ENCODE measurements at places on chromosomes 6 and 20.

DNA sequence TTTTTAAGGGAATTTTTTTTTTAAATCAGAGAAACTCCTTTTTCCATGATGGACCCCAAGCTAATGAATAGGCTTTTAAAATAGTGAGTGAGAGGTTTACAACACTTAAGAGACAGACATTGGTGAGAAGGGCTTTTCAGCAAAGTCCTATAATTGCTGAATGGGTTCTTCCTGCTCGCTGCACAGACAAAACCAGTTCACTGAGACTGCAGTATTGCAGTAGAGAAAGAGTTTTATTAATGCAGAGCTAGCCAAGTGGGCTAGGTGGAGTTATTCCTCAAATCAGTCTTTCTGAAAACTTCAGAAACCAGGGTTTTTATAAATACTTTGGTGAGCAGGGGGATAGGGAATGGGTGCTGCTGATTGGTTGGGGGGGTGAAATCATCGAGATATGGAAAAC lies 3.2 kb upstream of the SLC2A10 start:
- no peak for DNase-seq

GRCh38 chr20:30949761-30950160 lies 307.7 kb upstream of the DEFB115 start:
- no peak for DNase-seq

DNA sequence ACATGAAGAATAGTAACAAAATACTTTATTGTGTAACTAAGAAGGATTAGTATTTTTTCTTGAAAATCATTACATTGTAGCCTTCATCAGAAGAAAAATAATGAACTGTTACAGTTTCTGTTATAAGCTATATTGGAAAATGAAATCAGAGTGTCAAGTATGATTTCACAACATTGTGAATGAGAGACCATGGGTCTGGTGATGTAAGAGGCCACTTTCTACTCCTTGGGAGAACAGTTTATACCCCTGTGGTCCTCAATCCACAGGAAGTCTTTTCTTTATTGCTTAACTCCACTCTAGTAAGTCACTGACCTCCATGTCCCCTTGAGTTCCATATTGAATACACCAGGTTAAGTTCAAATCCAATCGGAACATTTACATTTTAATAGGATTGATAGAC lies 218.7 kb upstream of the FERMT1 start:
- no peak for DNase-seq

DNA sequence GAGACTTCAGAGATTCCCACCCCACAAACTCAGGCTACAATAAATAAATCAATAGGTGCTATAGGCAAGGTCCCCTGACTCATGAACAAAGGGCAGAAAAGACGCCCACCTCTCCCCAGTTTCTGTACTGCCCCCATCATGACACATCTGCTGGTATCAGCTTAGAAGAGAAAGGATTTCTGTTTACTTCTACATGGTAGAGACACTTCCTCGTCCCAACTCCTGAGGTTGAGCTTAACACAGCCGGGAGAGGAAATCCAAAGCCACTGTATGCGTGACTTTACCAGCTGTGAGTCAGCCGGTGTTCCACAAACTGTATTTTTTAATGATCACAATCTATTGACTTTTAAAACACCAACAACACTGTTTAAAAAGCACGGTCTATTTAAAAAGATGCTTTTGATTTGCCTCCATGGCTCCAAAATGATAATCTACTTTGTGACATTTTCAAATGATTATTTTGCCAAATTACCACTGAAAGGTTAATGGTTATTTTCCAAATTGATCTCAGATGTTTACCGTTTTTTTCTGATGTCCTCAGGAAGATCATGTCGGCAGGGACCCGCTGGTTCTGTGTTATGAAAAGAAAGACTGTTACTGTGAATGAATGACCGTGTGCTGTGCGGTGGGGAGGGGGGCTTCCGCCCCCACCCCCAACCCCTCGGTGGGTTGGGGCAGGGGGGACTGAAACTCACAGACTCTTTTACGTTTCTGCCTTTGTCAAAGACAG lies 72.5 kb downstream of the ATP9A start:
- DNase-seq = no peak

GRCh38 chr6:120077489-120077888 lies 727.9 kb upstream of the MAN1A1 start:
- no peak for DNase-seq

GRCh38 chr6:25083784-25084507 lies 148.2 kb upstream of the RIPOR2 start:
- no peak for DNase-seq

- DNase-seq = no peak
Measured at GRCh38 chr20:51244466-51244865, 221.6 kb upstream of the KCNG1 start.

GRCh38 chr6:15457121-15457650 lies 205.6 kb downstream of the DTNBP1 start:
- no peak for DNase-seq

DNA sequence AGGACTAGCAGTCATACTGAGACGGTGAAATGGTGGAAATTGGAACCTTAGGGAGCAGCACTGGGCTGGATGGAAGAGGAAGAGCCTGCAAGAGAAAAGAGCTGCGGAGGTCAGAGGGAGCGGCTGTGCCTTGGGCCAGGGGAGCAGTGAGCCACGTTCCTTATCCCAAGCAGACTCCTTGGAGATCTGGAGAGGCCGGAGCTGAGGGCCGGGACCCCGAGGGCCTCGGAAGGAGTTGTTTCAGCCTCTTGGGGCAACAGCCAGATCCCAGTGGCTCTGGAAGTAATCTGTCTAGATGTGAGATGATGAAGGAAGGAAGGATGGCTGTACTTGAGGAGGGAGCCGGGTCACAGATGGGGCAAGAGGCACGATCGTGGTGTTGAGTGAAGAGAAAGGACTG lies 16.1 kb downstream of the PCMTD2 start:
- DNase-seq = no peak

DNA sequence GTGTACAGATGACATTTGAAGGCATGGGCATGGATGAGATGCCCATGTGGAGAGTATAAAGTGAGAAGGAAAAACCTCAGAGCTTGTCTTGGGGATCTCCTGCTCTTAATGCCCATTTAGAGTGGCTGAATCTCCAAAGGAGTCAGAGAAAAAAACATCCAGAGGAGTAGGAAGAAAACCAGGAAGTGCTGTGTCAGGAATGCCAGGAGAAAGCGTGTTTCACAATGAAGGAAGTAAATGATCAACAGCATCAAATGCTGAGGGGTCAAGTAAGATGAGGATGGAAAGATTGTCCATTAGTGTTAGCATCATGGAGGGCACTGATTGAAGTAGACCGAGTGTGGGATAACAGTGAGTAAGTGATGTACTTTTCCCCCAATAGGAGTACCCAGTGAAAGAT lies 56.1 kb downstream of the FIG4 start:
- DNase-seq = no peak

GRCh38 chr6:118168421-118168820 lies 261.4 kb downstream of the SLC35F1 start:
- DNase-seq = no peak

- no peak for DNase-seq
Measured at GRCh38 chr6:39281312-39281980, 32.8 kb downstream of the KCNK17 start.

DNA sequence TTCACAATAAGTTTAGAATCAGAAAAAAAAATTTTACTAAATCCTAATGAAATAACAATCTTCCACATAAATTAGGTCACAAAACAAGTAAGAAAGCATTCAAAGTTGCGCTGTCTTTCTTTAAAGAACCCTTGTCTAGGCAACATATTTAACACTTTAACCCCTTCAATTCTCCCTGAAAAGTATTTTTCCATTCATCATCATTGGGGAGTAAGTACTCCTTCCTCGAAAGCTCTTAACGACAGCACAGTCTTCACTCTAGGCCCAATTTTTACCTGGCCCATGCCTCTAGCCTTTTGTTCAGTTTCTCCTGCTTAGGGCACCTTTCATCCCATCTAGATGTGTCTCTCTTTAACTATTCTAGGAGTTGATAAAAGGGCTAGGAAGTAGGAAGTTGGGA lies 2.6 kb downstream of the TSPYL1 start:
- DNase-seq = no peak

- DNase-seq = no peak
Measured at GRCh38 chr6:130434174-130434873, 68.5 kb downstream of the TMEM200A start.

DNA sequence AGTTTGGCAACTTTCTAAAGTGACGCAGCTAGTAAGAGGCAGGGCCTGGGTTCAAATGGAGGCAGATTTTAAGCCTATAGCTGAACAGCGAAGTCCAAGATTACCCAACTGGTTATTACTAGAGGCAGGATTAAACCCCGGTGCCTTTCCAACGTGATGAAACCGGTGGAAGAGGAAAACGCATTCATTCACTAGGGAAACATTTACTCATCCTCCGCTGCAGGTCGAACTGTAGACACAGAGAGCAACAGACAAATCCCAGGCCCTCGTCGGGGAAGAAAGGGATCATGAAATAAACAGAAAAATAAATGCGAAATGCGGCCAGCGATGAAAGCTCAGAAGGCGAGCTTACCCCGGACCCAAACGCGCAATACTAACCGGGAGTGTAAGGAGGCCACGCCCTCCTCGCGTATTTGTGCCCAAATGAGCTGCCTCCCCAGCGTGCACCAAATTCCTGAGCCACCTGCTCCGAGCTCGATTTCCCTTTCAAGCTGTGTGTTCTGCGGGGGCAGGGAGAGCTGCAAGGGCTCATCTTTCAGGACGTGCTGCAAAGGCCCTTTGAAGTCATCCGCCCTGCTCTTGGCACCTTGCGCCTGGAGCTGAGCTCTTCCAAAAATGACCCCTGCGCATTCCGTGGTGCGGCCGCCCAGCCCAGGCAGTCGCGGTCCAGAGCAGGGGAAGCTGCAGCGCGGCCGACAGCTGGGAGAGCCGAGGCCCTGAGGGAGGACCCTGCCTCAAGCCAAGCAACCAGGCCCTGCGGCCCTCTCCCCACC lies 46.9 kb downstream of the PDYN start:
- no peak for DNase-seq

DNA sequence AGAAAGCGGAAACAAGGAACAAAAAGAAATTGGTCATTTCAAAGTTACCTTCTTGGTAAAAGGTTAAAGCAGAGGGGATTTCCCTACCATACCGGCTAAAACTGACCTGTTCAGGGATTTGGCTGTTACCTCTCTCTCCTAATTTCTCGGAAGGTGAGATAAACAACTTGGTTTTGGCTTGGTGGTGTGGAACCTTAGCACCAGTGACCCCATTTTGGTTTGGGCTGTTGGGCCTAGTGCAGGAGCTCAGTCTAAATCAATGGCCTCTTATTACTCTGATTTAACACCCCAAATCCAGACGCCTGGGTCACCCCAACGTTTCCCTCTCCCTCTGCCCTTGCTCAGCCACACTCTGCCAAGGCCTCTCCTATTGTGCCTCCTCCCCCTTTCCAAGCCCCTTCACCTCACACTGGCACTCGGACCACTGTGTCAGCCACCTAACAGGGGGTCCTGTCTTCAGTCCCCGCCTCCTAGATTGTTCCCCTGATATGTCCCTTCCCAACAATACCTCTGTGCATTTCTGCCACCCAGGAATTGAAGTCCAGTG lies 8.3 kb downstream of the NCR2 start:
- no peak for DNase-seq

- no peak for DNase-seq
Measured at GRCh38 chr6:39389484-39389767, 66.9 kb upstream of the KCNK16 start.

DNA sequence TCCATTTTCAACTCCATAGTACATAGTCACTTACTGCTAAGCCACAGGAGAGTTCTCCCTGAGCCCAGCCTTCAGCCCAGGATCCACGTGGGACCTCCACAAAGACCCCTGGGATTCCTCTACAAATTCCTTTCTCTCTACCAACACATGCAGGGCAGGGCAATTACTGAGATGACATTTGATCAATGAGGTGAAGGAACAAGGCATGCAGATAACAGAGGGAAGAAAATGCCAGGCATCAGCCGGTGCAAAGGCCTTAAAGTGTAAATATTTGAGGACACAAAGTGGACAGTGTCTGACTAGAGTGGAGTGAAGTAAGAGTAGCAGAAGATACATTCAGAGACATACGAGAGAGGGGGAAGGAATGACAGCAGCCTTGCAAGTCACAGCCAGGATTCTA lies 70.2 kb downstream of the HS3ST5 start:
- DNase-seq = no peak

DNA sequence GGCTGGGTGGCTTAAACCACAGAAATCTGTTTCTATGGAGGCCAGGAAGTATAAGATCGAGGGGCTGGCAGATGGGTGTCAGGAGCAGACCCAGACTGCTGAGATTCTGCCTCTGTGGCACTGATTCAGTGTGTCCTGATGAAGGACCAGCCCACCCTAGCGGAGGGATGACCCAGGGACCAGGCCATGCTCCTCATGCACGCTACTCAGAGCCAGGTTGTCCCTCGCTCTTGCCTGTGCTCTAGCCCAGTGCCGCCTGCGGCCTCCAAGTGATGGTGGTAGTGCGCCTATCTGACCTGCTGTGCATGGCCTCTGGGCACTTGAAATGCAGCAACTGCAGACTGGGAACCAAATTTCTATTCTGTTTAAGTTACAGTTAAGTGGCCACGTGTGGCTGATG lies 13.1 kb upstream of the APMAP start:
- no peak for DNase-seq

- DNase-seq = no peak
Measured at GRCh38 chr20:4791121-4791520, 69.4 kb downstream of the PRND start.

GRCh38 chr20:59063358-59064213 lies 21.0 kb upstream of the PRELID3B start:
- no peak for DNase-seq

DNA sequence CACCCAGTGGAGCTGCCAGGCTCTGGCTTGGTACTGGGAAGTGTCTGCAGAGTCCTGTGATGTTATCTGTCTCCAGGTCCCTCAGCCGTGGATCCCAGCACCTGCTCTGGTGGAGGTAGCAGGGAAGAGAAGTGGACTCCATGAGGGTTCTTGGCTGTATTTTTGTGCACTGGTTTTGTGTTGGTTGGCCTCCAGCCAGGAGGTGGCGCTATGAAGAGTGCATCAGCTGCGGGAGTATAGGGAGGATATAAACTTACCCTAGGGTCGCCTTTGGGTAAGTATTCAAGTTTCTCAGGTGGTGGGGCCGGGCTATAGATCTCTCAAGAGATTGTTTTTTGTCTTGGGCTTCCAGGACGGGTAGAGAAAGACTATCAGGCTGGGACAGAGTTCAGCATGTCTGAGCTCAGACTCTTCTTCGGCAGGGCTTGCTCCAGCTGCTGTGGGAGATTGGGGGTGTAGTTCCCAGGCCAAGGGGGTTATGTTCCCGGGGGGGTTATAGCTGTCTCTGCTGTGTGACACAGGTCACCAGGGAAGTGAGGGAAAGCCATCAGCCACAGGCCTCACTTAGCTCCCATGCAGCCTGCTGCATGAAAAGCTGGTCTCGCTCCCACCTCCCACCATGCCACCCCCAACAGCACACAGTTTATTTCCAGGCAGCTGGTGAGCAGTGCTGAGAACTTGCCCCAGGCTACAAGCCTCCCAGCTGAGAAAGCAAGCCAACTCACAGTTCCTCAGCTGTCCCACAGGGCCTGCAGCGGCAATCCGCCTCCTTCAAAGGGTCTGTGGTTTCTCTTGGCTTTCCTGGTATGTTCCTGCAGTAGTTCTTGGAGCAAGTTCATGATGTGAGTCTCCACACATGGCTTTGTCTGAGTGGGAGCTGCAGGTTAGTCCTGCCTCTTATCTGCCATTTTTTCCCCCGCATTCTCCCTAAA lies 115.7 kb downstream of the AIG1 start:
- no peak for DNase-seq

Data from GM12864 (cell line).